CD4-positive, alpha-beta T cell treated with Interleukin-6 at 100 ng/mL for 8 hours (primary cell): ENCODE measurements at places on chromosomes 5 and 9.

- DNase-seq: no peak
These were observed 15.9 kb downstream of the ENG start for GRCh38 chr9:127838375-127839078.

DNA sequence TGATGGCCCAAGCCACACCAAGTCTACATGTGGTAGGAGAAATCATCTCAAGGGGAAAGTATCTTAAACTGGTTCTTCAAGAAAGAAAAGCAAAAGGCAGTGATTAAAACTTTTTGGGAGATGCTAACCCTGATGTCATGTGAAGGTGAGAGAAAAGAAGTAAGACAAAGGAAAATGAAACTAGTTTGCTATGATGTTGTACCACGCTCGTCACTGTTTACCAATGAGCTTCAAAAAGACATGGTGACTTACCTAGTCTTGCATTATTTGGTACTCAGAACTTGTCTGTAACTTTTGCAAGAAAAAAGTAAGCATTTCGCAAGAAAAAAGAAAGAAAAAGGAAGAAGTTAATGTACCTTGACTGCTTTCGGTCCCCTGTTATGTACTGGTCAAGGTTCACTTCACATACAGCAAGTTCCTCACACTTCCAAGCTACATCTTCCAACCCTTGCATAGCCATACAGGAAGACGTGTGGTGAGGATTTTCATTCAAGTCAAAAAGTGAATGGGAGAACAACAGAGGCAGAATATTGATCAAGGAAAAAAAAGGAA lies 739.3 kb downstream of the NR2F1-AS1 start:
- DNase-seq: no peak

DNA sequence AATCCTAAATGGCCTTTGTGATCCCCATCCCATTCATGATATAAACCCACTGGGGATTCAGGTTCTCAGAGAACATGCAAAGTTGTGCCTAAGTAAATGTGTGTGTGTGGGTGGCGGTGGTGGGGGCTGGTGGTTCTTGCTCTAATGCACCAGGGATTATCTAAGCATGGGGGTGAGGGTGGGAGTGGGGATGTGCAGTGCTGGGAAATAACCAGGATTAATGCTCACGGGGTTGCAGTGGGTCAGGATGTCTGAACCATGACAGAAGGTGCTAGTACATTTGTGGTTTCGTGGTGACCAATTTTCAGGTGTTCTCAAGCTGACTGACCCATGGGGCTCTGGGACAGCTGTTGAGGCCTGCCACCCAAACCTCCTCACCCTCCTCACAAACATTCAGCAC lies 101.0 kb downstream of the ZNF608 start:
- DNase-seq: no peak

DNA sequence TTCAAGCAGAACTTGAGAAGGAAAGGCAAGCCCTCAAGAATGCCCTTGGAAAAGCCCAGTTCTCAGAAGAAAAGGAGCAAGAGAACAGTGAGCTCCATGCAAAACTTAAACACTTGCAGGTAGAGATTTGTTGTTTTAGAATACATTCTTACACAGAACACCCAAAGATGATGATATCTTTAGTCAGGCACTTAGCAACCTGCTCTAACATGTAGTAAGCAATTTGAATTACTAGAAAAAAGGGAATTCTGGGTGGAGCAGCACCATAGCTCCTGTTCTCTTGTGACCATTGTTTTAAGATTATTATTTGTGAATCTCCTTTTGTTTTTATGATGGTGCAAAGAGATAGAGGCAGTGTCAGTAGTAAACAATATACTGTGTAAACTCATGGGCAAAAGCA lies 63.1 kb downstream of the RAB14 start:
- no peak for DNase-seq

DNA sequence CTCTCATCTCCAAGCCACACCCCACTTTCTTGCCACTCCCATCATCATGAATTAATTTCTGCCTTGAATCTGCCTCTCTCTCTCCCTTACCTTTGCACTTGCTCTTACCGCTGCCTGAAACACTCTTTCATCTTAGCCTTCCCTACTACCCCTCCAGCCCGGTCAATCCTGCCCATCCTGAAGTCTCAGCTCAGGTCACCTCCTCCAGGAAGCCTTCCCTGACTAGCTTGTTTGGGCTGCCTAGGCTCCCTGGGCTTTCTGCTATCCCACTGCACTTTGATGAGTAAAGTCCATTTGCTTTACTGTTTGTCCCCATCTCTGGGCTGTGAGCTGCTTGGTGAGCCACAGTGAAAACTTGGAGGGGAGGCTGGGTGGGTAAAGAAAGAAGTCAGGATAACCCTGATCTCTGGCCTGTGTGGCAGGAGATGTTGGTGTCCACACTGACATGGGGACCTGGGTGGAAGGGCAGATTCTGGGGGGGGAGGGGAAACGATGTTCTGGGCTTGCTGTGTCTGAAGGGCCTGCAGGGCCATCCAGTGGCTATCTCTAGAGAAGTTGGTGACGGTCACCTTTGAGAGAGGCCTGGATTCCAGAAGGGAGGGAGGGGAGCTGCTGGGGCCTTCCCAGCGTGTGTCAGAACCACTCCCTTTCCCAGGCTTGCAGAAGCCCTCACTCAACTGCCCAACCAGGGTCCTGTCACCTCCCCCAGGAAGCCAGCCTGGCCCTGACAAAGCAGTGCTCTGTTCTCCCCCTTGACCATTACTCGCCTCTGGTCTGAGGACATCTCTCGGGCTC lies 75.0 kb upstream of the DAB2IP start:
- DNase-seq: no peak

- DNase-seq: no peak
These were observed 16.6 kb downstream of the MIGA2 start for GRCh38 chr9:129053020-129053419.
